SJCRH30 (cell line): ENCODE measurements at places on chromosomes 3 and 15. TPM values are rescaled to one million over a fixed set of nuclear protein-coding genes. Genes with fewer than 3 reads are reported as not detected.

DNA sequence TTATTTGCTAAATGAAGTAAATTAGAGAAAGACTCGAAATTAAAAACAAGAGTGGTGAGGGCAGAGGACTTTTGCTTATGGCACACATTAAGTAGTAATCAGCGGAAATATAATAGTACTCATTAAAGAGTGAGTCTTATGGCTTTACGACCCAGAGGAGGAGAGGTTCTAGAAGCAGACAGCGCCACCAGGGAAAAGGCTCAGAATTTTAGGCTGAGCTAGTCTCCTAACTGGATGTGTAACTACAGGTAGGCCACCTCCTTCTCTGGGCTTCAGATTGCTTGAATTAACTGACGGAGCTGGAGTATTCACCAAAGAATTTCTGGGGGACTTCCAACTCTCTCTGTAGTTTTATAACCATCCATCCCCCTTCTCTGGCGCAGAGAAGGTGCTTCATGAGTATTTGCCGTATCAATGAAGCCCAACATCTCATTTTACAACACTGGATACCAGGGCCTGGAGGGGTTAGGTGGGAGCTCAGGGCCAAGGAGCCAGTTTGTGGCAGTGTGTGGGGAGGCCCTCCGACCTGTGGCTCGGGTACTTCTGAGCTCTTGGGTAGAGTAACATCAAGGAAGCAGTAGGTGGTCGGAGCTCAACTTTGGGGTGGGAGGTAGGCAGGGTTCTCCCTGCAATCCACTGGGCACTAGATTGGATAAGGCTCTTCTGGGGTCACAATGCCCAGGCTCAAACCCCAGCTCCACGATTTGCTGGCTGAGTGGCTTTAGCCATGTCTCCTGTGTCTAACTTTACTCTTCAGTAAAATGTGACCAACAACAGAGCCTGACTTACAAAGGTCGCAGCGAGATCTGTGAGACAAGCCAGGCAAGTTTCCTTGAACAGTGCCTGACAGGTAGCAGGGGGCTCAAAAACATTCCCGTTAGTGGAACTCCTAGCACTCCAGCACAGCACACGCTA is 1.1 kb downstream of the CHCHD4 start:
- peaks cover 12% of the 10 kb centered on the region; the same call in 1 of the 2 replicates for H3K36me3 ChIP-seq
- peak overlapping the region; percentile 64 for H3K27ac ChIP-seq
- H3K27me3 ChIP-seq: no peaks in the 10 kb centered on the region

DNA sequence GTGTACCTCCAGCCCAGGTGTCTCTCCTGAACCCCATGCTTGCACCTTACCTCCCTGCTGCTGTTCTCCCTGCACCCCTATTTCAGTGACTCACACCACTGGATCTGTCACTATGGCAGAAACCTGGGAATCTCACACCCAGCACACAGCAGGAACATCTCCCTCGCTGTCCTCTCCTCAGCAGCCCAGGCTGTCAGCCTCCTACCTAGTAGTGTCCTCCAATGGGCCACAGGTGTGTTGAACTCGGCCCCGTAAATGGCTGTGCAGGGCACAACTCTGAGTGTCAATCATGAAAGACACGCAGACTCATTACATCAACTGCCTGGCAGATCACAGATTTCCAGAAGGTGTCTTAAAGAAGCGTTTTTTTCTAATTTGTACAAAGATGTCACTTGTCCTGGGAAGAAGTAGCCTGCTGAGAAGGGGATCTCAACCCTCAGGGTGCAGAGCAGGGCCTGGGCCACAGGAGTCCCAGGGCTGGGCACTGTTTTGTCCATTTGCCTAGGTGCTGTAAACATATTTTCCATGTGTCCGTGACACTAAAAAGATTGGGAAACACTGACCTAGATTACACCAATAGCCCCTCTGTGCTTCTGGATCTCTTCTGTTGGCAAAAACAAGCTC is 33.8 kb downstream of the HOMER2 start:
- no peak overlapping the region for H3K4me3 ChIP-seq
- no peak for DNase-seq

DNA sequence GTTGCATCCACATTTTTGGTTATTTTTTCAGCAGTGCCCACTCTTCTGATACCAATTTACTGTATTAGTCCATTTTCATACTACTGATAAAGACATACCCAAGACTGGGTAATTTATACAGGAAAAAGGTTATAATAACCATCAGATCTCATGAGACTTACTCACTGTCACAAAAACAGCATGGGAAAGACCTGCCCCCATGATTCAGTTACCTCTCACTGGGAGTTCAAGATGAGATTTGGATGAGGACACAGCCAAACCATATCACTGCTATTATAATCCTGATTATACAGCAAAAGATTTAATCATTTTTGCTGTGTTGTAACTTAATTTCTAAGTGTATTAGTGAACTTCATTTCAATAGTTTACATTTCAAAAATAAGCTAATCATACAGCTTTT is 6.6 kb downstream of the ZBED2 start:
- no peak overlapping the region for H3K4me3 ChIP-seq
- H3K27me3 ChIP-seq: no peaks in the 10 kb centered on the region; the same call in 1 of the 2 replicates
- H3K27ac ChIP-seq: no peak overlapping the region

- no peaks in the 10 kb centered on the region for H3K36me3 ChIP-seq
- H3K27me3 ChIP-seq: no peaks in the 10 kb centered on the region
- H3K4me3 ChIP-seq: no peak overlapping the region
- H3K4me1 ChIP-seq: no peaks in the 10 kb centered on the region
- no peak for DNase-seq
- no peak overlapping the region for H3K27ac ChIP-seq
These were observed 6.6 kb downstream of the TMEM212 start for GRCh38 chr3:171849617-171850319.

DNA sequence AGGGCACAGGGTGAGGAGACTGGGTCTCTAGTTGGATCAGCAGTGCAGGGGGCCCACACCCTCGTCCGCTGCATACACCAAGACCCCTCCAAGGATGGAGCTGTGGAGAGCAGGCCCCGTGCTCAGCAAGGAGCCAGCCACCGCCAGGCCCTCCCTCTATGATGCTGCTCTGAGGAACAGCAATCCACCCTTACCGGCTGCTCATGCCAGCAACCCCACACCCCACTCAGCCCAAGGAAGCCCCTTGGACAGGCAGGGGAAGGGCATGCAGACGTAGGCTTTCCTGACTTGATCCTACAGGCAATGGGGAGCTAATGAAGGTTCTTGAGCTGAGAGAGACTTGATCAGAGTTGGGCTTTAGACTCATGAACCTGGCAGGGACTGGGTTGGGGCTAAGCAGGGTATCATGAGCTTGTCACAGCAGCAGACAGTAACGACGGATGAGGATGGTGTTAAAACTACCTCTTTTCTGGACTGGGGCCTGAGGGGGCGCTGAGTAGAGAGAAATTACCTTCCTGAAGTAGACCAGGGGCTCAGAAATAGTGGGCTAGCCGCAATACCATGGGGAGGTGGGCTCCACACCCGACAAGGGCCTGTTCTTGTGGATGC is 50.5 kb upstream of the FGD5 start:
- no peaks in the 10 kb centered on the region for H3K36me3 ChIP-seq
- H3K4me1 ChIP-seq: no peaks in the 10 kb centered on the region
- H3K27me3 ChIP-seq: no peaks in the 10 kb centered on the region; the same call in 1 of the 2 replicates
- DNase-seq: no peak
- no peak overlapping the region for H3K4me3 ChIP-seq

GRCh38 chr3:24944805-24945520 is 450.3 kb upstream of the THRB start:
- no peak for DNase-seq
- no peaks in the 10 kb centered on the region for H3K4me1 ChIP-seq
- H3K27me3 ChIP-seq: peaks cover 7% of the 10 kb centered on the region; the same call in 1 of the 2 replicates

DNA sequence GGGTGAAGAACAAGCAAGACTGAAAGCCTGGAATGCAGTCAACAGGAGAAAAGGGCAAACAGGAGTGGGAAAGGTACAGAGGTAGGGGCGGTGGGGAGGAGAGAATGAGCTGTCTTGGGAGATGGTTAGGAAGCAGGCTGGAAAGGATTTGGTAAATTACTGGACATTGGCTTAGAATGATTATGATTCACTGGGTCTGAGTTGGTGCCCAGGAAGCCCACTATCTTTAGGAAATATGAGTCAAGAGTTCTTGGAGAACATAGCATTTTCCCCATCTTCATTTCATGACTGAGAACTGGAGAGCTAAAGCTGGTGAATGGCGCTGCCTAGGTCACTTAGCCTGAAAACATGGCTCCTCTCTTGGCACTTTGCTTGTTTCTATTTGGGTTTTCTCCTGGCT is 74.7 kb upstream of the C3orf80 start:
- no peaks in the 10 kb centered on the region for H3K36me3 ChIP-seq
- H3K27ac ChIP-seq: no peak overlapping the region
- no peak overlapping the region for H3K4me3 ChIP-seq
- no peak for DNase-seq
- H3K27me3 ChIP-seq: no peaks in the 10 kb centered on the region
- H3K4me1 ChIP-seq: no peaks in the 10 kb centered on the region

Gene PLOD2
- 40.3 and 43.3 TPM in 2 replicates for total RNA-seq

GRCh38 chr3:169526246-169526645 is 137.3 kb downstream of the MECOM start:
- no peak overlapping the region for H3K4me3 ChIP-seq
- no peaks in the 10 kb centered on the region for H3K27me3 ChIP-seq
- DNase-seq: no peak
- H3K36me3 ChIP-seq: no peaks in the 10 kb centered on the region

DNA sequence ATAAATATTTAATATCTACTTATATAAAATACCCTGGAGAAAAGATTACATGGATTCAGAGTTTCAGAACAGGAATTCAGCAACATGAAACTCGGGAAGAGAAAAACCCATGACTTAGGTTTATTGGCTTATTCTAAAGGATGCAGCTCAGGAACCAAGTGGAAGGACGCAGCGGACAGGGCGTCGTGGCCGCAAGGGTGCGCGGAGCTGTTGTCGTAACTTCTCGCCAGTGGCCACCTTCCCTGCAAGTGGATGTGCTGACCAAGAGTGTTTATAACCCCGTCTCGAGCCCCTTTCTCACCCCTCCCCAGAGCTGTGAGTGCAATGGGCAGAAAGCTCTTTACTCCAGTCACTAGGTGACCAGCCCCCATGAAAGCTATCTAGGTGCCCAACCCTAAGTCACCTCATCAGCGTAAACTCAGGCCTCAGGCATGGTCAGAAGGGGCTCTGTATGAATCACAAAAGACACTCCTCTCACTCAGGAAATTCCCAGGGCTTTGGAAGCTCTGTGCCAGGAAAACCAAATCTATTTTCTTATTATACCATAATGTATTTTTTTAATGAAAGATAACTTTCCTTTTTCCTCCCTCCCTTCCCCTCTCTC is 77.3 kb downstream of the CHRNA7 start:
- no peak for DNase-seq
- H3K4me3 ChIP-seq: no peak overlapping the region
- no peak overlapping the region for H3K27ac ChIP-seq
- H3K4me1 ChIP-seq: no peaks in the 10 kb centered on the region

DNA sequence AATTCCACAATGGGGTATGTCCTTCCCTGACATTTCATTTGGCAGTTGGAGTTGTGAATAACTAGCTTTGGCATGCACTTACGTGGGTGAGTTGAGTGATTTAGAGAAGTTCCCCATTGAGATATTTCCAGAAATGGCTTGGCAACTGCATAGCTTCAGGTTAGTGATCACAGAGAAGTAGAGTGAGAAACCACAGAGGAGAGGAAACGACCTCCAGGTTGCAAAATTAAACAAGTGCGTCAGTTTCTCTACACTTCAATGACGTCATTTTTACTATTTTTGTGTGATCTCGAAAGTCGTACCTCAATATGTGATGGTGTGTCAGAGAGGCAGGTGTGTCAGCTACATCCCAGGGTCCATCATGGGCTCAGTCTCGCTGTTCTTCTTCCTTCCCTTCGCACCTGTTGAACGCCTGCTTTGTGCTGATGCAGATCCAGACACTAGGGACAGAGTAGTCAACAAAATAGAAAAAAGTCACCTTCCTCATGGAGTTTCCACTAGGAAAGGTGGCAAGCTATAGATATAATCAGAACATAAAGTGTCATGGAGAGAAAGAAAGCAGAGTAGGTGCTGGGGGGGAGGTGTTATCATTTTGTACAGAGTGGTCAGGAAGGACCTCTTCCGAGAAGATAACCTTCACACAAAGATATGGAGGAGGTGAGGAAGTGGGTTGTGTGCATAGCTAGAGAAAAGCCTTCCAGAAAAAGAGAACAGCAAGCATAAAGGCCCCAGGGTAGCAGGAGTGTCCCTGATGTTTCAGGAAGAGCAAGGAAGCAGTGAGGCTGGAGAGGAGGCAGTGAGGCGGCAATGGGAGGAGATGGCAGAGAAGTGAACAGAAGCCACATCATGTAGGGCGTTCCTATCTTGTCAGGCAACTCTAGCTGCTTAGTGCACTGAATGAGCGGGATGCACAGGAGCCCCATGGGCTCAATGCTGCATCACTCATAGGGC is 75.6 kb downstream of the MCTP2 start:
- no peak overlapping the region for H3K4me3 ChIP-seq
- no peaks in the 10 kb centered on the region for H3K4me1 ChIP-seq
- DNase-seq: no peak
- no peak overlapping the region for H3K27ac ChIP-seq

- H3K27me3 ChIP-seq: no peaks in the 10 kb centered on the region
- H3K36me3 ChIP-seq: no peaks in the 10 kb centered on the region
- no peak overlapping the region for H3K27ac ChIP-seq
- no peak overlapping the region for H3K4me3 ChIP-seq
- H3K4me1 ChIP-seq: peaks cover 10% of the 10 kb centered on the region
- no peak for DNase-seq
These were observed 22.1 kb upstream of the TJP1 start for GRCh38 chr15:29844290-29844903.

Gene LMAN1L
- not detected in 2 replicates for total RNA-seq

Gene MYL3
- total RNA-seq: not detected in 2 replicates

GRCh38 chr3:146692254-146692653 is 87.1 kb upstream of the PLSCR5 start:
- H3K27me3 ChIP-seq: no peaks in the 10 kb centered on the region
